ENCODE measurements at places on chromosomes 6 and 20. TPM values are rescaled to one million over a fixed set of nuclear protein-coding genes. Genes with fewer than 3 reads are reported as not detected.

TRIM10 gene
- not detected for polyA plus RNA-seq

EYA4 gene
- 1.3 TPM for polyA plus RNA-seq

GSTA1 gene
- polyA plus RNA-seq: 0.24 TPM

SUMO4 gene
- polyA plus RNA-seq: not detected

AP5S1 gene
- 9.2 TPM for polyA plus RNA-seq

RBM24 gene
- 22.4 TPM for polyA plus RNA-seq

ENPP1 gene
- polyA plus RNA-seq: 3.8 TPM

CDH26 gene
- 1.4 TPM for polyA plus RNA-seq

NELFE gene
- polyA plus RNA-seq: 53.6 TPM

CYP39A1 gene
- 4.3 TPM for polyA plus RNA-seq

EMILIN3 gene
- polyA plus RNA-seq: 2.1 TPM

- no peak for DNase-seq
Measured at GRCh38 chr20:40073535-40074111, 615.4 kb downstream of the MAFB start.

GRCh38 chr6:3291346-3291745 is 32.6 kb downstream of the PSMG4 start:
- no peak for DNase-seq

GRCh38 chr20:10978019-10978702 is 304.4 kb upstream of the JAG1 start:
- no peak for DNase-seq

DNA sequence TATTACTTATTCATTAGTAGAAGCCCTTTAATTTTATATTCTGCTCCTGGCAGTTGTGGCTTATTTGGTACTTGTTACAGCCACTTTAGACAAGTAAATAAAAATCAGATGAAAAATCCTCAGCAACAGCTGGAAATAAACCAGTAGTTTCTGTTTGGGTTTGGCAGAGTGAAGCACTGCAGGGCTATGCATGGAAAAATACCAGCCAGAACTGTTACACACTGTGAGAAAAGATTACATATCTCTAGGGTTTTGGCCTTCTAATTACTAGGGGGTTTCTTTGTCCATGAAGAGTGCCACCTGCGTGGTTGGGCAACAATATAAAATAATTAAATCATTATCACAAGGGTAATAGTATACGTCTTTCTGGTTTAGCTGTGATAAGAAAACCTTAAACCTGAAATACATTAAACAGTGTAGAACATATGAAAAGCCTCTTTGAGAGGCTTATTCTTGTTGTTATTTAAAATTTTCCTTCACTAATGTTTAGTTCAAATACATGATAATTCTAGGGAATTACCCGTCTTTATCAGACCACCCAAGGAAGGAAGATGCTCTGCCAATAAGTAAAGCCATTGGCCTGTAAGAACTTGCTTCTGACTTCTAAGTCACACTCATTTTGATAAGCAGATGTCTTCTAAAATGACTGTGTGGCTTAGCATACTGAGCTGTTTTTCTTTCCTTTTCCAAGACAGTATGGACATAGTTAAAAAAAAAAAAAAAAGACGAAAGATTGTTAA is 320.0 kb upstream of the FLRT3 start:
- DNase-seq: no peak

DNA sequence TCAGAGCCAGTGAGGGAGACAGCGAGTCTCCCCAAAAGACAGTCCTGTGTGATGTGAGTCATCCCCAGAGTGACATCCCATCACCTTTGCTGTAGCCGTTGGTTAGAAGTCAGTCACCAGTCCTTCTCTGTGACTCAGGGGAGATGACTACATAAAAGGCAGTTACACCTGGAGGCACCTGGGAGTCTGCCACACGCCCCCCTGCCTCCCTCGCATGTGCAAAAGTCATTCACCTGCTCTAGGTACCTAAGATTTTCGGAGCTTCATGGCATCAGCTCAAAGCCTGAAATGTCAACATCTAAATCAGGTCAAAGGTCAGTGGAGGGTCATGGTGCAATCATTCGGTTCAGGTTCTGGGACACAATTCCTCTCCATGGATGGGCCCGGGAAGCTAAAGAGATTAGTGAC is 50.3 kb downstream of the PRR18 start:
- DNase-seq: no peak

GRCh38 chr6:164569509-164569908 is 739.9 kb downstream of the C6orf118 start:
- no peak for DNase-seq

- DNase-seq: no peak
Measured at GRCh38 chr20:36929290-36929689, 22.2 kb downstream of the SAMHD1 start.

GRCh38 chr6:36297511-36297910 is 27.7 kb downstream of the PNPLA1 start:
- no peak for DNase-seq

DNA sequence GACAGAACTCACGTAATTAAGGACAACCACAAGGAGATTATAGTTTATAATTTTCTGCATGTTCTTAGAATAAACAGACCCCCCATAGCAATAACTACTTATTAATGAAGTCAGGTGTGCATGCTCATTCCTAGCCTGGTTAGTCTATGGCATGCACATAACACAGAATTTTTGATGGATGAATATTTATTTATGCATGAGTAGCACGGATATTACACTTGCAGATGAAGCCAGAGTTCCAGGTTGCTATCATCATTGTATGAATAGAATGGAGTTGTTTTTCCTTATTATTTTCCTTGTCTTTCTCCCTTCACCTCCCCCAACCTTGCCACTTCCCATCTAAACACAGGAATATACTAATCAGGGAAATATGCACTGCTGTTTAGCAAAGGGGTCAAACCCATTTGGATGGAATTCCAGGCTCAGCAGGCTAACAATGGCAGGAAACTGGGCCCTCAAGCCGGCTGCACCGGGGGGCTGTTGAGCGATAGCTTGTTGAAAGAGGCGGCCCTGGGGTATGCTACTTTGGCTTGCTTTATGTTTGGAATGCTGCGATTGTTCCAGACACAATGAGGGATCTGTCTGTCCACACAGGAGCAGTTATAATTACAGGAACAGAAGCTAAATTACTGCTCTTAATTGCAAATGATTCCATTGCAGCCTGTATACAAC is 112.6 kb downstream of the TMEM170B start:
- DNase-seq: no peak

GRCh38 chr6:128415387-128415786 is 105.0 kb downstream of the PTPRK start:
- no peak for DNase-seq

GRCh38 chr20:32191873-32192272 is 15.7 kb downstream of the PLAGL2 start:
- DNase-seq: no peak

DNA sequence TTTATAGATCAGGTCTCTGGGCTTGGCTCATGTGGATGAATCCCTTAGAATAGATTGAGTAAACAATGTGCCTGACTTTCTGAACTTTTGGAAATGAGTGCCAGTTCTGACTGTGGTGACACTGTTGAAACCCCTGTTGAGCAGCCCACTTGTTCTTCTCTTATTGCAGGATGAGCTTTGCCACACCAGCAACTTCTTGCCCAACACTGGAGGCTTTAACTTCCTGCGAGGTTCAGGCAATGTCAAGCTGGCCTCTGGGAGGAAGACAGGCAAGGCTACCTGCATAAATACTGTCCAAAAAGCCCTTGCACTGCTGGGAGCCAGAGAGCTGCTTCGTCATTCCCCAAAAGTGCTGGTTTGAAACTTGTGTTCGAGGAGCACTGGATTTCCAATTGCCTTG is 32.8 kb upstream of the SMIM8 start:
- no peak for DNase-seq

- no peak for DNase-seq
Measured at GRCh38 chr6:13354331-13355042, 26.1 kb upstream of the TBC1D7 start.

DNA sequence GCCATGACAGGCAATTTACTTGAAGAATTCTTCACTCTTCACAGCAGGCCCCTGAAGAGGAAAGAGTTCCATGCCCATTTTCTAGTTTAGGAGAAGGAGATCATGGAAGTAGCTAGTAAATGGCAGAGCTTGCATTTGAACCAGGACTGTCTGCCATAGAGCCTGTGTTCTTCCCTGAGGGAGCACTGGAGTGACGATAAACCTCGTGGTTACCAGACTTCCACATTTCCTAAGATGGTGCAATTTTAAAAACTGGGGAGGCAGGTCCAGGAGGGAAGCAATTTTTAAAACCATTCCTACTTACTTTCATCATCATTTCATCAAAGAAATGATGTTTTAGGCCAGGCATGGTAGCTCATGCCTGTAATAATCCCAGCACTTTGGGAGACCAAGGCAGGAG is 36.8 kb downstream of the STK35 start:
- no peak for DNase-seq

GRCh38 chr6:43091436-43091991 is 15.4 kb downstream of the PTK7 start:
- DNase-seq: no peak

DNA sequence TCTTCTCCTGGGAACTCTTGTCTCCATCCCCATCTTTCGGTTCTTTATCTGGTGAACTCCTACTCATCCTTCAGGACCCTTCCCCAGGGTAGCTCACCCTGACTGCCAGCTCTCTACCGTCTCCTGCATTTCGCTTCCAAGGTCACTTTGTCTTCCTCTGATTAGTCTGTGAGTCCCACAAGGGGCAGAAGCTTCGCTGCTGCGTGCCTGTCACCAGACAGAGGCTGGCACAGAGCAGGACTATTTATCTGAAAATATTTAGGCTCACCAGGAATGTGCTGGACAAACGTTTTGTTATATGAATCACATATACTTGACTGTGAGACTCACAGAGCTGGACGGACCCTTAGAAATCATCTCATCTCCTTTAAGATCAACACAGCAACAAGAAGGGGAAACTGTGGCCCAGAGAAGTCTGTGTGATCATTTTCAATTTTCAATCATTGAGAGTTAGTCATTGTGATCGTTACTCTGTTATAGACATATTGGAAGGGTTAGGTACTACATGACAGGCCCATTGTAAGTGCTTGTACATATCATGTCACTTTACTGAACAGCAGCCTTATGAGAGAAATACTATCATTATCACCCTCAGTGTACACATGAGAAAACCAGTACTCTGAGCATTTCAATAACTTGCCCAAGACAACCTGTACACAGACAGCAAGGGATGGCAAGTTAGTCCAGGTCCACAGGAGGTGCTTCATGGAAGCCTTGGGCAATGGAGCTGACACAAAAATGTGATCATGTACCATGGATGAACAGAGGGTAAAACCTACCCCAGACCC is 51.4 kb downstream of the JPH2 start:
- no peak for DNase-seq

- DNase-seq: no peak
Measured at GRCh38 chr6:31202259-31203166, 32.0 kb upstream of the POU5F1 start.

Measured in urinary bladder (tissue), 4 donors.